ENCODE measurements at places on chromosomes 7 and 10.

GRCh38 chr10:637221-637620 lies 52.2 kb downstream of the DIP2C start:
- no peak for DNase-seq

DNA sequence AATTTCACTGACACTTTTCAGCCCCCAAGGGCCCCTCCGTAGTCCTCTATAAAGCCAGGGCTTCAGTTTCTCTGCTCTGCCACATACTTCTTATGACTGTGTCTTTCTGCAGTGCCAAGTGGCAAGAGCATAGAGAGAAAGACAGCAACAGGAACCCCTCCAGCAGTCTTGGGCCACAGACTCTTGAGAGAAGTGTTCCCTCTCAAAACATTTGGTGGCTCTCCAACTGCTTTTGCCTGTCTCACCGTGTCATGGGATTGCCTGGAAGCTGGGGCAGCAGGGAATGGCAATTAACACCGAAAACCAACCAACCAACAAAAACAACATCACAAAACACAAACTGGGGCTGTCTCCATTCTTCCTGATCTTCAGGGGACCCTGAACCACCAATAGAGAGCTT lies 73.8 kb upstream of the ELN start:
- no peak for DNase-seq

DNA sequence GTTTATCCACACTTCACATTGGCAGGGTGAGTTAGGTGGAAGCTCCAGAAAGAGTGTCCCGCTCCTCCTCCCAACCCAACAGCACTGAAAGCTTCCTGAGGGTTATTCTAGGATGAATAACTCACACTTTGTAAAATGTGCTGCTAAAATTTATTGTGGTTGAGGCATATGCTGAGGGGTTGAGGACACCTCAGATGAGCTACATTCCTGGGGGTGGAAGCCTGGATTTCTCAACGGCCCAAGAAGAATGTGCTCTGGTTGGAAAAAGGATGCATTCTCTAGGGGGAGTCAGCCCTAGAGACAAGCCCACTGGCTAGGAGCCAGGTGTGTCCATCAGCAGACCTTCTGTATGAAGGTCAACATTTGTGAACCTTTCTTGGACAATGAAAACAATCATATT lies 91.5 kb upstream of the PDE1C start:
- DNase-seq = no peak

DNA sequence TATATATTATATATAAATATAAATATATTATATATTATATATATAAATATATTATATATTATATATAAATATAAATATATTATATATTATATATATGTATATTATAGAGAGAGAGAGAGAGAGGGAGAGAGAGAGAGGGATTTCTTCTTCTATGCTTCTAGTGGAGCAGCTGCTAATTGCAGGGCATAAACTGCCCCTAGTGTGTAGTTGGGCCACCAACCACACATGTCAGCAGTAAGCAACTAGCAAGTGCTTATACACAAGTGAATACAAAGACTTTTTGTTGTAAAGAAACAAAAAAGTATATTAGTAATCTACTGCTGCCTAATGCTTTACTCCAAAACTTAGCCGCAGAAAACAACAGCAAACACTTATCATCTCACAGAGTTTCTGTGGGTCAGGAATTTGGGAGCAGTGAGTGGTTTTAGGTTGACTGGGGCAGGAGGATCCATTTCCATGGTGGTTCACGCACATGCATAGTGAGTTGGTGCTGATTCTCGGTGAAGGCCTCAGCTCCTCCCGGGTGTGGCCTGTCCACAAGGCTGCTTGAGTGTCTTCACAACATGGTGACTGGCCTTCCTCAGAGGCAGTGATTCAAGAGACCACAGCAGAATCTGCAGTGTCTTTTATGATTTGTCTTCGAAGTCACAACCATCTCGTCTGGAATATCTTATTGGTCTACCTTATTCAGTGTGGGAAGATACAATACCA lies 25.5 kb upstream of the BAG3 start:
- no peak for DNase-seq

GRCh38 chr10:125592897-125593296 lies 90.1 kb downstream of the TEX36 start:
- DNase-seq = no peak

GRCh38 chr7:16347066-16347826 lies 74.1 kb downstream of the CRPPA start:
- DNase-seq = no peak

DNA sequence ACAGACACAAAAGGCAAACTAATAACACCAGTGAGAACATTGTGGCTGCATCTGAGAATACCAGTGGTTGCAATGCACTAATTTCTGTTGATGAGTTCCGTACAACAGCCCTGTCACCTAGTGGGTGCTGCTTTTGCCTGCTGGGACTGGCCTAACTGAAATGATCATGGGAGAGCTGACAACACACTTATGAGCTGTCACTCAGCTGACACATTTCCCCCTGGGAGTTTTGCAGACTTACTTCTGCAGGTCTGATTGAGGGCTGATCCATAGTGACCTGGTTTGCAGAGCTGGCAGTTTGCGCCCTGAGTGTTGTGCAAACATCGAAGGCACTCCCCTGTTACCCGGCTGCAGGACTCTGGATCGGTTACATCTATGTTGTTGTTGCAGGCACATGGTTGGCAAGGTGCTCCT lies 60.6 kb upstream of the LAMB1 start:
- DNase-seq = no peak

- peak; percentile 86 for DNase-seq
These were observed 256.4 kb downstream of the CAMK1D start for GRCh38 chr10:12605580-12606405.

DNA sequence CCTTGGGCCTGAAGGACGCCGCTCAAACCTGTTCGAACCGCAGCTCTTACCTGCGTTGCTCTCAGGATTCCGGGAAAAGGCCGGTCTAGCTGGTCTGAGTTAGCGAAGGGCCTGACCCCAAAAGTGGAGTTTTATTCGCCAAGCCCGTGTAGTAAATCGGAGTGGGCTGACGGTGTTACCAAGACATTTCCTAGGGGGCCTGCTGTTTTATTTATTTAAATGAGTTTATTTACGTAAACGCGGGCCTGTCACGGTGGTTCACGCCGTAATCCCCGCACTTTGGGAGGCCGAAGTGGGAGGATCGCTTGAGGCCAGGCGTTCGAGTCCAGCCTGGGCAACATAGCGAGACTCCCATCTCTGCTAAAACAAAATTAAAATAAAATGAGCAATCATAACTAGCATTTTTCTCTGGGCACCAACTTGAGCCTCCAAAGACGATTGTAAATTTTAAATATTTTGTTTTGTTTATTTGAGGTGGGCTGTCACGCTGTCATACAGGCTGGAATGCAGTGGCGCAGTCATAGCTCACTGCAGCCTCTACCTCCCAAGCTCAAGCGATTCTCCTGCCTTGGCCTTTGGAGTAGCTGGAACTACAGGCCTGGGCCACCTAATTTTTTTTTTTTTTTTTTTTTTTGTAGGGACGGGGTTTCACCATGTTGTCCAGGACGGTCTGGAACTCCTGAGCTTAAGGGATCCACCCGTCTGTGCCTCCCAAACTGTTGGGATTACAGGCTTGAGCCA lies 903 bp downstream of the ZNF655 start:
- no peak for DNase-seq

GRCh38 chr7:124764051-124764846 lies 1.3 kb downstream of the GPR37 start:
- DNase-seq = no peak

GRCh38 chr10:2619916-2620315 lies 447.4 kb upstream of the PFKP start:
- DNase-seq = no peak

All from transverse colon (tissue), 4 donors.